DND-41 (cell line): ENCODE measurements at places on chromosomes 4 and X.

DNA sequence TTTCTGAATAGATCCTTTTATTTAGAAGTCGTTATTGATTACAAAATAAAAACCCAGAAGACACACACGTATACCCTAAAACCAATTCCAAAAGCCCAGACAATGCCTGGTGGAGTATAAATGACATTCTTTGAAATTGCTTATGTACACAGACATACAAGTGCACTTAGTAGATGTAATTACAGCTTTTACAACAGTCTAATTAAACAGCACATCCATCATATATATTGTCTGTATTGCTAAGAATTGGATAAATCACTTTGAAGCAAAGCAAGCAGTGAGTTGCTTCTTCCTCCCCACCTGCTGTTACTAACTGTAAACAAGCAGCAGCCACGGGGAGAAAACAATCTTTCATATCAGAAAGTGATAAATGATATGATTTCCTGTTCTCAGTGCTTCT is 645.7 kb downstream of the TLL1 start:
- no peak for DNase-seq

- DNase-seq: no peak
These were observed 1358.4 kb downstream of the PCDH19 start for GRCh38 chrX:99051639-99052038.

- no peak for DNase-seq
These were observed 9.7 kb downstream of the TSPAN7 start for GRCh38 chrX:38571058-38571457.

- no peak for DNase-seq
These were observed 59.7 kb downstream of the FAM184B start for GRCh38 chr4:17721496-17722355.

DNA sequence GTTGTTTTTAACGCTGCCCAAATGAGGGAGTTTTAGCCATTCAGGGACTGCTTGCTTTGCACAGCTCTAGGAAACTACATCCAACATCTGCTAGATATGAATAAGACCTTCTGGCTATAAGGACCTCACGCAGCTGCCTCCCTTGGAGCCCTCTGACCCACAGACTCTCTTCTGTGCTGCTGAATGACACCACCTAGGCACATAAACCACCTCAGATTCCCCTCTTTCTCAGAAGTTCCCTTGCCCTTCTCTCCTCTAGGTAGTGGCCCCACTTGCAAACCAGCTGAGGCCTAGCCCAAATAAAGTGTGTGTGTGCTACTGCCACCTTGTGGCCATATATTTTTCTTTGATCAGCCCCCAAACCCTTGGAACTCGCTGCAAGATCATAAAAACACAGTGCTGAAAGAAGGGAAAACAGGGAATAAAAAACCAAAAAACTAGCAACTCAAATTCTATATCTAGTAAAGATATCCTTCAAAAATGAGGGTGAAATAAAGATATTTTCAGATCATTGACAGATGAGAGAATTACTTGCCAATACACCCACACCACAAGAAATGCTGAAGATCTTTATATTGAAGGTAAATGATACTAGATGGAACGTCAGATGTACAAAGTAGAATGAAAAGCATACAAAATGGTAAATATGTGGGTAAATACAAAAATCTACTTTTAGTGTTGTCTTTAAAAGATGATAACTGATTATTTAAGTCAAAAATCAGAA is 265.9 kb downstream of the ADAMTS3 start:
- peak; percentile 46 for DNase-seq

GRCh38 chr4:108449129-108449528 is 171.2 kb upstream of the RPL34 start:
- DNase-seq: peak; percentile 45

DNA sequence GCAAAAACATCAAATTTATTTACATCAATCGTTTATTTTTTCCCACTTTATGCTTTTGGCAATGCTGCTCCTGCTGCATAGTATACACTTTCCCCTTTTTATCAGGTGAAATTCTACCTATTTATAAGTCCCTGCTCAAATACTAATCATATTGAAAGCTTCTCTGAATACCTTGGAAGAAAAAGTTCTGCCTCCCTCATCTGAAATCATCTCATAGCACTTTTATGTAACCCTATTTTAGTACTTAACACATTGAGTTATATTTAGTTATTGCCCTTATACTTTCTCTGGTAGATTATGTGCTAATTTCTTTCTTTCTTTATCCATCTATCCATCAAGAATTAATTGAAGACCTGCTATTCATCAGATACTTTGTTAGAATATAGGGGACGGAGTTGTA is 1.1 kb upstream of the WDR17 start:
- no peak for DNase-seq

GRCh38 chr4:95367824-95368223 is 180.9 kb downstream of the UNC5C start:
- no peak for DNase-seq

GRCh38 chr4:41753942-41754341 is 5.4 kb upstream of the PHOX2B start:
- DNase-seq: no peak

- no peak for DNase-seq
These were observed at the start of gene PHKA2 for GRCh38 chrX:18983666-18984380. PHKA2 (minus strand) TSS chrX:18984114; CDS start chrX:18983932, 182 bp downstream.

- no peak for DNase-seq
These were observed 1627.4 kb downstream of the STIM2 start for GRCh38 chr4:28488021-28488420.

DNA sequence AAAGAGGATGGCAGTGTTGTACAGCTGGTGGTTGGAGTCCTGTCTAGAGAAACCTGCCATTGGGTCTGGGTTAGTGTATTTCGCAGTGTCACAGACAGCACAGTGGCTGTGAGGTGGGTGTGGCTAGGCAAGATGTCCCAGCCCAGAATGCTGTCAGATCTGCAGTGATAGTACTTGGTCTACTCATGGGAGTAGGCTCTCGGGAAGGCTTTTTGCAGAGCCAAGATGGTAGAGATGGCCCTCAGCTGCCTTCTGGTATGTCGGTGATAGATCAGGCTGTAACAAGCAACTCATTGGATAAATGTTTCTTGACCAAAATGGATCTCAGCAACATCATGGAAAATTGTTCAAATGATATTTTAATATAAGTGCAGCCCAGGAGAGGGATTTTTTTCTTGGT is 84.3 kb upstream of the WDR1 start:
- no peak for DNase-seq

- DNase-seq: no peak
These were observed 98.8 kb downstream of the CASK start for GRCh38 chrX:41824551-41824950.

- DNase-seq: no peak
These were observed 20.5 kb downstream of the COMMD8 start for GRCh38 chr4:47442980-47443379.

GRCh38 chrX:113124693-113125092 is 284.1 kb upstream of the AMOT start:
- no peak for DNase-seq

GRCh38 chrX:11398785-11399184 is 105.6 kb downstream of the AMELX start:
- DNase-seq: no peak
